AG09309 (cell line): ENCODE measurements at places on chromosomes 11 and 22.

DNA sequence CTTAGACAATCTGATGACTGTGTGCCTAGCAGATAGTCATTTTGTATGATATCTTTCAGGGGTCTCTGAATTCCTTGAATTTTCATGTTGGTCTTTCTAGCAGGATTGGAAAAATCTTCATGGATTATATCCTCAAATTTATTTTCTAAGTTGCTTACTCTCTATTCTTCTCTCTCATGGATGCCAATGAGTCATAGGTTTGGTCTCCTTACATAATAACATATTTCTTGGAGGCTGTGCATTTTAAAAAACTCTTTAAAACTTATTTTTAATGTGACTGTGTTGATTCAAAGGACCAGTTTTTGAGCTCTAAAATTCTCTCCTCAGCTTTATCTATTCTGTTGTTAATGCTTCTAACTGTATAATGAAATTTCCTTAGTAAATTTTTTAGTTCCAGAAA is 198.7 kb downstream of the AASDHPPT start:
- no peak for DNase-seq

- no peak for DNase-seq
These were observed 76.6 kb downstream of the CELSR1 start for GRCh38 chr22:46460857-46461256.

- no peak for DNase-seq
These were observed 351.9 kb downstream of the DDX10 start for GRCh38 chr11:109016724-109017123.

DNA sequence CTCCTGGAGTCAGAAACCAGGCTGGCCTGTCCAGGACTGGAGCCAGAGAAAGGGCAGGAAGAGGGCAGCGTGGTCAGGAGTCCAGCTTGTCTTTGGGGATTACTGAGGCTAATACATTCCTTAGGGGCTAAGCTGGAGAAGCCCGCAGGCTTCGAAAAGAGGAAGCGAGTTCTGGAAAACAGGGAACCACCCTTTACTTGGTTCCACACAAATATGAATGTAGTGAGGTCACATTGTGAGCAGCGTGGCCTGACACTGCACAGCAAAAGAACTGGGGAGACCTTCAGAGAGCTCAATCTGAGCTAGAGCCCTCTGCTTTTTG is 132.3 kb downstream of the CEP164 start:
- no peak for DNase-seq

DNA sequence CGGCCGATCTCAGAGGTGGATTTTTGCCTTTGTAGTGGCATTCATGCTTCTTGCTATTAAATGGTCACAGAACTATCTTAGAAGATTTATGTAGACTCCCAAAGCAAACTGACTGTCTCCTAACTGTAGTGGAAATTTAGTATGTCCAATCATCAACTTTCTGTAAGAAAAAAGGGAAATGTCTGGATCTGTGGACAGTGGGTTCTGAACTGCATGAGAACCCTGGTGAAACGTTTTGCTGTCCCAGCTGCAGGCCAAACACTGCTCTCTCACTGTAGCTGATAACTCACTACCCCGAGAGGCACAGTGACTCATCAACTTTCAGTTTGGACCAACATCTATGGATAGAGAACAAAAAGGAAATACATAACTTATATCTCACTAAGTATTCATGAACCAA is 387.1 kb downstream of the SOX6 start:
- DNase-seq, result peak; percentile 27

GRCh38 chr11:60988658-60989057 is 17.2 kb downstream of the CD6 start:
- DNase-seq, result no peak

GRCh38 chr11:45163956-45164575 is 17.6 kb downstream of the PRDM11 start:
- DNase-seq, result no peak

DNA sequence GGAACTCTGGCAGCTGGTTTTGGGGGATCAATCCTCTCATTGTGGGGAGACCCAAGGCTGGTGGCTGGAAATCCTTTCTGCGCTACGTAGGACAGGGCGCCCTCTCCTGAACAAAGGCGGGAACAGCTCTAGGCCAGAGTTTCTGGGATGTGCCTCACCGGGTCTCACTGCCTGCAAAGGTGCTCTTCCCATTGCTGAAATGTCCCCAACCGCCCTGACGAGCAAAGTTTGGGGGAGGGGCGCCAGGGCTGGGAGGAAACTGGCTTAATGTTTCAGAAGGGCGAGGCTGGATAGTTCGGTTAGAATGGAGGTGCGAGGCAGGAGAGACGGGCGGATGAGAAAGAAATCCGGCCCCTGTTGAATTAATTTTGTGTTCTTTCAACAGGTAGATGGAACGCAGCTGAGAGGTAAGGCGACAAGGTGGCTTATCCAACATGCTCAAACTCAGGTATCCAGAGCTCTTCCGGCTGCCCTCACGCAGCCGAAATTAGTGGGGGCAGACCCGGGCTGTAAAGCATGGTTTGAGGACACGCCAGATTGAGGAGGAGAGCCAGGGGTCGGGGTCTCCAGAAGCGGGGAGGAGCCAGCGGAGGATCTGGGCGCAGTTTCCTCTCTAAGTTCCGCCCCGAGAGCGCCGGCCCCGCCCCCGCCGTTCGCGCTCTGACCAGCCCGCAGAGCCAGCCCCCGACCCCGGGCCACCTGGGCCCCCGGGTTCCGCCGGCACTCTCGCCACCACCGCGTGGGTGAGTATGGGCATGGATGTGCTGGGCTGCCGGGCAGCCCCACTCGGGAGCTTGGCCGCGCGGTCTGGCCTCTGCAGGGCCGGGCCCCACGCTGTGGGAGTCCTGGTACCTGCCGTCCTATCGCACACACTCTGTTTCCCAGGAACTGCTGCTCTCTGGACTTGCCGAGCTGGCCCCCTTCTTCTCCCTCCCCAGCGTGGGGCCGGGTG is at the start of gene PGAP2:
PGAP2 (plus strand) TSS at position 652 of the 952 bp plus-strand sequence. CDS start 2,700 bp downstream, outside the sequence.
- no peak for DNase-seq

- DNase-seq, result no peak
These were observed 3.2 kb downstream of the CHRM1 start for GRCh38 chr11:62917906-62918502.

DNA sequence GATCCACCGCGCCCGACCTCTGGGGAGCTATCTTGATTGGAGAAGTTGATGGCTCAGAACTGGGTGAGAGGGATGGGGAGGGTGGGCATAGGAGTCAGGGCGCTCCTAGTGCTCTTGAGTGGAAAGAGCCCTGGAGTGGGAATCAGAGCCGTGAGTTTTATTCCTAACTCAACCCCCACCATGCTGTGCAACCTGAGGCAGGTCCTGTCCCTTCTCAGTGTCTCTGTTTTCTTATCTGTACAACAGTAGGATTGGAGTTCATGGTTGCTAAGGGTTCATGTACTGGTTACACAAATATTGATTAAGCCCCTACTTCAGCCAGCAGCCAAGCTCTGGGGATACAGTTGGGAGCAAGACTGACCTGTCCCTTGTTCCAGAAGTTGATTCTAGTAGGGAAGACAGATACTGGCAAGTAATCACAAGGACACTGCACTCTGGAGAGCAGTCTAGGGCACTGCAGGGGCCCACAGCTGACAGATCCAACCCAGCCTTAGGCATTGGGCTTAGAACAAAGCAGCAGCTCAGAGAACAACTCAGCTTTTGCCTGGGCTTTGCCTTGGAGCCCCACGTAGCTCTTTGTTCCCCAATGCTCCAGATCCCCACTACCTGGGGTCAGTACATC is 12.4 kb upstream of the DAGLA start:
- no peak for DNase-seq

- DNase-seq, result no peak
These were observed 8.1 kb upstream of the GDPD4 start for GRCh38 chr11:77309401-77310085.

GRCh38 chr22:35978201-35978600 is 50.4 kb downstream of the RBFOX2 start:
- no peak for DNase-seq

DNA sequence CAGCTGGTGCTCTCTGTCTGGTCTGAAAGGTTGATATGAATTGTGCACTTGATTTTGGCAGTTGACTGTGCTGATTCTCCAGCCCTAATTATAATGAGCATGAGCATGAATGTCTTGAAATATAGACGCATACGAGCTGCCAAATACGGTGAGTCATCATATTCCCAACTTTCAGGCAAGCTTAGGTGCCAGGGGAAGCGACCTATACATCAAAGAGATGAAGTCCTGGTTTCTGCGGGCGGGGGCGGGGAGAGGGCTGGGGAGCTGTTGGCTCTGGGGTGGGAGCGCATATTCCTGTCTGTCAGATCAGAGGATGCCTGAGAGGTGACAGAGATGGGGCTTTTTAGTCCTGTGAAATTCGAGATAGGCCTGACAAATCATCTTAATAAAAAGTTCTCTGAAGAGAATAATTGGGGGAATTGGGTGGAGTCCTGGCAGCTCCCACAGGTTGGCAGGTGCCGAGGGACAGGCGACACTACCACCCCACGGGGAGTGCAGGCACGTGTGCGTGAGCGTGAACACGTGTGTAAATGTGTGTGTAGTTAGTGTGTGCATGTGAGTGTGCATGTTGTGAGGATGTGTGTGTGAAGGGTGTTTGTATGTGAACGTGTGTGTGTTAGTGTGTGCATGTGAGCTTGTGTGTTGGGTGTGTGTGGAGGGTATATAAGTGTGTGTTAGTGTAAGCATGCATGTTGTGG is 865.3 kb downstream of the TBC1D22A start:
- no peak for DNase-seq

DNA sequence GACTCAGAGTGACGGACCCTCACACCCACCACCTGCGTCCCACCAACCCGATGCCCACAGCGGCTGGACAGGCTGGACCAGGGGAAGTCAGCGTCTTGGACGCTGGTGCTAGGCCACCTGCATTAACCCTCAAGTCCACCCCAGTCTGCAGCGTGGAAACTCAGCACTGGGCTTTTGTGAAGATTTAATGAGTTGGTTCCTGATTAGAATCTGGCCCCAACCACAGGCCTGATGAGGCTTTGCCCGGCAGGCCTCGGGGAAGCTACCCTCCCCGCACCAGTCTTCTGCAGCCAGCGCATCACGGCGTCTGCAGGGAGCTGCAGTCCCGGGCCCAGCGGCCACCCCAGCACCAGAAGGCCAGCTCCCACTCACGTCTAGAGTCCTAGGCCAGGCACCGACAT is 101.0 kb downstream of the BRD1 start:
- no peak for DNase-seq

DNA sequence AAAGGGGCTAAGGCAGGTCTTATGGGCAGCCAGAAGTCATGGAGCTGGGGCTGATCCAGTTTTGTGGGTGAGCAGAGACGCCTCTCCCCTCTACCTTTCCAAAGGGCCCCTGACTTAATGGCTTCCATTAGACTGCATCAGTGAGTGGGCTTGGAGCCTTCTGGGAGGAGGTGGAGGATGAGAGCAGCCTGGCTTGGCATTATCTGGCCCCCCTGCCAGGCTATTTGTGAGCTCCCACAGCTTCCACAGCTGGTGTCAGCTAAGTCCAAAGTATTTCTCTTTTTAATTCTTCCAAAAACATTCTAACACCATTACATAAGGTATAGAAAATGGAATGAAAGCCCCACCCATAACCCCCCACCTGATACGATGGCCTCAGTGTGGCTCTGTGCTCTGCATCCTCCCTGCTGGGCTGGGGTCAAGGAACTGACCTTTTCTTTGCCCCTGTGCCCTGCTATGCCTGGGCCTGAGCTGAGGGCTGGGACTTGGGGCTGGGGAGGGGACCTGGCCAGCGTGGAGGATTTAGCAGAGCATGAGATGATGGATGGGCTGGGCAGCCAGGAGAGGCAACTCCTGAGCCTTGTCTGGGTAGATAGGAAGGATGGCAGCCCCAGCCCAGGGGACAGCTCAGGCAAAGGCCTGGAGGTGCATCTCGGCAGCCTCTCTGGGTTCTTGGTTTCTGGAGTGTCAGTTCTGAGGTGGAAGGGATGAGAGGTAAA is 4.0 kb downstream of the AIFM3 start:
- no peak for DNase-seq

GRCh38 chr11:99934008-99934407 is 753.1 kb upstream of the ARHGAP42 start:
- DNase-seq, result no peak

DNA sequence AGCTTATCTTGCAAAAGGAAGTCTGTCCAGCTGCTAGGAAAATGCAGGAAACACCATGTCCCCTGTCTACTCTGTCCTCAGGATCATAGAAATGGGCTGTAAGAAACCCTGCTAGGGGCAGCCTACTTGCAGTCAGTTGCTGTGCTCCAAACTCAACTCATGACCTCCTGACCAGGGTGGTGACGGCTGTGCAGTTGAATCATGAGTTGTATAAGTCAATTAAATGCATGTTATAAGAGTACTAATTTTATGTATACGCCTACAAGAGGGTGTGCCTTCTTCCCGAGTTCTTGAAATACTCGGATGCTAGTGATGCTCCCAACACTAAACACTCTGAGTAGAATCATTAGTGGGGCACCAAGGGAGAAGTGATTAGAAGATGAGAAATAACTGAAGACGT is 776.4 kb downstream of the OPCML start:
- no peak for DNase-seq

GRCh38 chr11:125397421-125397820 is 98.6 kb downstream of the FEZ1 start:
- DNase-seq, result no peak

GRCh38 chr11:13229136-13229535 is 48.5 kb upstream of the BMAL1 start:
- no peak for DNase-seq

GRCh38 chr11:6608011-6608410 is 4.0 kb downstream of the TAF10 start:
- DNase-seq, result no peak

- DNase-seq, result peak; percentile 13
These were observed 20.6 kb upstream of the PLEKHB1 start for GRCh38 chr11:73625696-73626318.

DNA sequence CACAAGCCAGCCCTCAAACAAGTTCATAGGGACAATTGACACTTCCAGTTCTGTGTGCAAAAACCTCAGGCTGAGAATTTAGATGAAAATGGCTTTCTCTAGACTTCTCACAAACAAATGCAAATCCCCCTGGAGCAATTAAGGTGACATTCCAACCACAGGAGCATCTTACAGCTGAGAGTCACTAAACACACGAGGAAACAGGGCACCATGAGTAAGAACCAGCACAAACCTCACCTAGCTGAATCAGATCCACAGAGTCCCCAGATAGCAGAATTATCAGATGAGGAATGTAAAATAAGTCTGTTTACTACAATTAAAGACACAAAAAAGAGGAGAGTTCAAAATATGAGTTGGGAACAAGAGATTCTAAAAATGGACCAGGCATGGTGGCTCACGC is 51.5 kb downstream of the RTL6 start:
- no peak for DNase-seq

GRCh38 chr11:117457835-117458234 is 130.2 kb downstream of the CEP164 start:
- DNase-seq, result no peak

DNA sequence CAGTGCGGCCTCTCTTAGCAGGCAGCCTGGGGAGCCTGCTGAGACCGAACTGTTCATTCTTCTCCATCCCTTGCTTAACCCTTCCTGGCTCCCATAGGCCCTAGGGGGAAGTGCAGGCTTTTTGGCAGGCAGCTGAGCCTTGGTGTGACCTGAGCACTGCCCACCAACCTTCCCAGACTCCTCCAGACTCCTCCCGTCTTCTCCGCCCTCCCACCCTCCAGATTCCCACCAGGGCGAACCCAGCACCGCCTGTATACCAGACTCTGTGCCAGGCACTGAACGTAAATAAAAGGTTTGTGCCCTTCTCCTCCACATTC is 7.9 kb downstream of the RELT start:
- DNase-seq, result no peak

- no peak for DNase-seq
These were observed 225.2 kb downstream of the FAT3 start for GRCh38 chr11:92449780-92450179.
